HCT116 (cell line): ENCODE measurements at places on chromosomes 5 and 9. TPM values are rescaled to one million over a fixed set of nuclear protein-coding genes. Genes with fewer than 3 reads are reported as not detected.
A peak's percentile ranks its signal among the peaks of the same experiment; 100 is the strongest.

The EPB41L4B gene
- total RNA-seq, result 8.1 TPM

The TLX3 gene
- total RNA-seq, result 4.6 TPM

The TAF1L gene
- total RNA-seq, result not detected

DNA sequence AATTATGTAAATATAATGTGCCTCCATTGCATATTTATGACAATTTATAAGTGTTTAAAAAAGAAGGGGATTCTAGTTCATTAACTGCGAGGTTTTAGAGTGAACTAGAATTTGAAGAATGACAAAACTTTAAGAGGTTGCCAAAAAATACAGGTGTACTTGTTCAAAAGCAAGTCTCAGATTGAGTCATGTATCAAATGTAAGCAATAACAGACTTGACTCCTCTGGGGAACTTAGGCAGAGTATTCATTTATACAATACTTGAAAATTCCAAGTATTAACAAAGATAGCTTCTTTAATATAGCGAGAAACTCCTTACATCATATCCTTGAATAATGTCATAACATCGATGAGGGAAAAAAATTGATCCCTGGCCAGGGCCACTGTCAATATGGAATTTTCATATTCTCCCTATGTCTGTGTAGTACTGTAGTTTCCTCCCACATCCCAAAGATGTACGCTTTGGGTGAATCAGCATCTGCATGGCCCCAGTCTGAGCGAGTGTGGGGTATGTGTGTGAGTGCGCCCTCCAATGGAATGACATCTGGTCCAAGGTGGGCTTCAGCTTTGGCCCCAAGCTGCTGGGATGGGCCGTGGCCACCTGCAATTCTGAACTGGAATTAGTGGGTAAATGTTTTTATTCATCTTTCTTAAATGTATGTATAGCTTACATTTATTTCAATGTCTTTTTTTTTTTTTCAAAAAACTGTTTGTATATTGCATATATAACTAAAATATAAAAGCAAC lies 70.1 kb downstream of the RIC1 start:
- H3K4me3 ChIP-seq, result no peak overlapping the region
- DNase-seq, result no peak
- no peak overlapping the region for H3K27ac ChIP-seq
- no peaks in the 10 kb centered on the region for H3K27me3 ChIP-seq
- H3K36me3 ChIP-seq, result no peaks in the 10 kb centered on the region

DNA sequence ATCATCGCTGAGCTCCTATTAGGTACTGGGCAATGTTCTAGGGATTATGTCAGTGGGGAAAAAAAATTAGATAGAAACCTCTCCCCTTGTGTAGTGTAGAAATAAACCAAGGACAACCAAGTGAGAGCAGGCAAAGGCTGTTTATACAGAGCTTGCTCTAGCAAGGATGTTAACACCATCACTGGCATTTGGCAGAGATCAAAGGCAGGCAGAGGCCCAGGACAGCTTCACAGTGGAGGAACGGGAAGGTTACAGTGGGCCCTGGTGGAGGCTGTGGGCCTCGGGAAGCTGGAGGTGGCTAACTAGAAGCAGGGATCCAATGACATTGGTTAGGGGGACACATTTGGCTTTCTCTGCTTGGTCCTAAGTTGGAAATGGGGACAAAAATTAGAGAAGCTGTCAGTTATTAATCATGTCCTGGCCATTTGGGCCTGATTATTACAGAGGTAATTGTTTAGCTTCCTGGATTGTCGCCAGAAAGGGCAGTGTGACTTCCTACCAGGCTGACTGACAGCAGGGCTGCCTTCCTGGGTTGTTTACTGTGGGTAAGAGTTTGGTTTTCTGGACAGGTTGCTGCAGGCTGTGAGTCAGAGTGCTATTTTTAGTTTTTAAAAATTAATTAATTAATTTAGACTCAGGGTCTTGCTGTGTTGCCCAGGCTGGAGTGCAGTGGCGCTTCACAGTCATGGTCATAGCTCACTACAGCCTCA lies 259.3 kb downstream of the ROR2 start:
- no peaks in the 10 kb centered on the region for H3K4me1 ChIP-seq
- no peak overlapping the region for H3K4me3 ChIP-seq
- no peak overlapping the region for H3K27ac ChIP-seq

DNA sequence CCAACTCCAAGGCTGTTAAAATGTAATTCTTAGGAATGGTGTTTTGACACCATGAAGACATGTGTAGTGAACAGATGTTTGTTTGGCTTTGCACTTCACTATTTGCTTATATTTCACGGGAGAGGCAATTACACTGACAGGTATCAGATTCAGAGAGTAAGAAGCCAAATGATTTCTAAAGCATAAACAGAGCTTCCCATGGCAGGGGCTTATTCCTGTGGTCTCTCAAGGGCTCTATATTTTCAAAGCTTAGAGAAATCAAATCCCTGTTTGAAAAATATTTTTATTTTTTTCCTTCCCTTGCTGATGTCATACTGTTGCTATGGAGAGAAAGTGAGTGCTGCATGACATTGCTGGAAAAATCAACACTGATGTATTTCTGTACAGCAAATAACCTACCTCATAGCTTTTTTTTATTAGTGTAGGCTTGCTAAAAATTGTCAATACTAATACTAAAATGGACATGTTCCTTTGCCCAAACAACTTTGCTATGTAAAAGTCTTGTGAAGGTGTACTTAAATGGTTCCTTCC lies 161.4 kb downstream of the GIN1 start:
- no peaks in the 10 kb centered on the region; the same call in 1 of the 2 replicates for H3K36me3 ChIP-seq
- peak; percentile 45 for DNase-seq
- no peak overlapping the region for H3K4me3 ChIP-seq

DNA sequence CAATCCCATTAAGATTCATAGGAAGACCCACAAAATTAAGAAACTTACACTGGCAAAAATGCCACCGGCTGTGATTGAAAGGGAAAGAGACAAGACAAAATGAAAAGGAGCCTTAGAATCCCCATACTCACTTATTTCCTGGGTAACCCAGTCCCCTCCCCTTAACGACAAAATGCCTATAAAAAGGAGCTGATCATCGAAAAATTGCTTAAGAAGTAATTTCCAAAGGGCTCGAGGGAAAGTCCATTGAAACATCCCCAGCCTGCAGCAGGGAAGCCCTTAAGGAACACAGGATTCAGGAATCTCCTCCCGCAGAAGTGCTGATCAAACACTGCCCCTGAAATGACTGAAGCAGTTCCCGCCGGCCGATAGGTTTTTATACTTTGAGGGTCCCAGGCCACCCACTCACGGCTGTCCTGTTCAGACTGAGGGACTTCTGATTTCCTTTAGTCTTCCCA lies 677 bp upstream of the ZNF79 start:
- no peaks in the 10 kb centered on the region; the same call in 1 of the 2 replicates for H3K36me3 ChIP-seq
- H3K4me1 ChIP-seq, result peaks cover 34% of the 10 kb centered on the region
- H3K27me3 ChIP-seq, result no peaks in the 10 kb centered on the region
- no peak for DNase-seq
- peak overlapping the region; percentile 99 for H3K4me3 ChIP-seq
- peak overlapping the region; percentile 92 for H3K27ac ChIP-seq

DNA sequence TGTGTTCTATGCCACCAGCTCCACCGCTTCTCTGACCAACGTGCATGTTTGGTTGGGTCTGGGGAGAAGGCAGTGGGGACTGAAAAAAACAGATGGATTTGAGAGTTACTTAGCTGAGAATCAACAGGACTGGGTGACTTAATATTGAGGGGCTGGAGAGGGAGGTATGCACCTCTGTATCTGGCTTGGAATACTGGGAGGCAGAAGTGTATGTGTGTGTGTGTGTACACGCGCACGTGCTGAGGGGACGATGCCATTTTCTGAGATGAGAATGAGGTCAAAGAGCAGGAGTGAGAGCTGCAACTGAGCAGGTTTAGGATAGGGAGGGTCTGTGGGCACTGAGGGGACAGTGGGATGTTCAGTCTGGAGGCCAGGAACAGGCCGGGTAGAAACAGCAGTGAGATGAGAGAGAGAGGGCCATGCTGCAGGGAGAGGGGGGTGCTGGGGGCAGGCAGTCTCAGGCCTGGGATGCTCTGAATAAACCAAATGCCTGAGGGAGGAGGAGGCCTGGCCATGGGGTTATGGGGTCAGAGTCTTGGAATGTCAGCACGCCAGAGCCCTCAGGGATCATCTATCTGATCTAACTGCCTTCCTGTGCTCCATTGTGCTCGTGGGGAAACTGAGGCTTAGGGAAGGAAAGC lies 14.0 kb downstream of the PDGFRB start:
- H3K4me1 ChIP-seq, result no peaks in the 10 kb centered on the region
- no peak for DNase-seq
- H3K4me3 ChIP-seq, result no peak overlapping the region
- no peaks in the 10 kb centered on the region for H3K36me3 ChIP-seq
- H3K27me3 ChIP-seq, result no peaks in the 10 kb centered on the region

DNA sequence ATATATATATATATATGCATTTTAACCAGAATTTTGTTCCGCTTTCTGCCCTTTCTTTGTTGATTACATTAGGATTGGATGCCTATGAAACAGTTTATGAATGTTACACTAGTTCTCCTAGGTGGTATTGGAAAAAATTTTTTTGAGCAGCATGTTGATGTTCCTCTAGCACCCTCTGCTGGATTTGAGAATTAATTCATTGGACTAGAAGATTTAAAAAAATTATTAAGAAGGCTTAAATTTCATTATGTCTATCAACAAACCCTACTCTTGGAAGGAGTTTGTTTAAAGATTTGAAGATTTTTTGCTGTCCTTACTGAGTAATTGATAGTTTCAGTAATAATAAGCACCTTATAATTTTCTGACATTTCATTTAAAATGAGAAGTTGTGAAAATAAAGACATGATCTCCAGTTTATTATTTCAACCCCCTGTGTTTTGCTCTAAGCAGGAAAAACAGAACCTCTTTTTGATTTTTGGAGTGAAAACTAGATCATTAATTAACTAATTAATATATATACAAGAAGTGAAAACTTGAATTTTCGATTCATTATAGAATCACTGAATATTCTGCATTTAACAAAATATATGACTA lies 89.6 kb downstream of the CCDC171 start:
- H3K36me3 ChIP-seq, result no peaks in the 10 kb centered on the region
- peak; percentile 43 for DNase-seq
- no peak overlapping the region for H3K27ac ChIP-seq
- no peaks in the 10 kb centered on the region for H3K27me3 ChIP-seq
- H3K4me3 ChIP-seq, result no peak overlapping the region

DNA sequence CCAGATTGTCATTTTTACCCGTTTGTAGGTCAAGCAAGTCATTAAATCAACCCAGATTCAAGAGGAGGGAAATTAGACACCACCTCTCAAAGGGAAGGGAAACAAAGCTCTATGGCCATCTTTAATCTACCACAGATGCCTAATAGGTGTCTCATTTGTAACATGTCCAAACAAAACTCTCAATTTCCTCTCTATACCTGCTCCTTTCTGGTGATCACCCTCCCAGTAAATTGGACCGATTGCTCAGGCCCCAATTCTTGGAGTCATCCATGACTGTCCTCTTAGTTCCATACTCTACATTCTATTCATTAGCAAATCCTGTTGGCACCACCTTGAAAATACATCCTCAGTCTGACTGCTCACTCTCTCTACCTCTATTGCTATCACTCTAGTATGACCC lies 22.1 kb upstream of the UGCG start:
- no peak overlapping the region for H3K4me3 ChIP-seq
- no peaks in the 10 kb centered on the region for H3K4me1 ChIP-seq
- H3K27ac ChIP-seq, result no peak overlapping the region
- no peak for DNase-seq

DNA sequence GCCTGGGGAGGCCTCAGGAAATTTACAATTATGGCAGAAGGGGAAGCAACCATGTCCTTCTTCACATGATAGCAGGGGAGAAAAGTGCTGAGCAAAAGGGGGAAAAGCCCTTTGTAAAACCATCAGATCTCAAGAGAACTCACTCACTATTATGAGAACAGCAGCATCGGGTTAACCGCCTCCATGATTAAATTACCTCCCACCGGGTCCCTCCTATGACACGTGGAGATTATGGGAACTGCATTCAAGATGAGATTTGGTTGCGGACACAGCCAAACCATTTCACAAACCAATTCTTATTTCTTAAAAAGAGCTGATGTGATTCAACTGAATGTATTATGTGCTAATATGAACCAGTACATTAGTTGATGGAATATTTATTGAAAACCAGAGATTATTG lies 63.9 kb downstream of the PARP8 start:
- H3K36me3 ChIP-seq, result no peaks in the 10 kb centered on the region
- H3K4me3 ChIP-seq, result no peak overlapping the region
- H3K4me1 ChIP-seq, result no peaks in the 10 kb centered on the region
- no peak for DNase-seq
- H3K27me3 ChIP-seq, result no peaks in the 10 kb centered on the region

GRCh38 chr5:6759401-6759800 lies 46.2 kb downstream of the TENT4A start:
- no peak overlapping the region for H3K4me3 ChIP-seq
- H3K27ac ChIP-seq, result no peak overlapping the region
- no peaks in the 10 kb centered on the region for H3K27me3 ChIP-seq
- DNase-seq, result no peak
- H3K36me3 ChIP-seq, result peaks cover 18% of the 10 kb centered on the region; the same call in 1 of the 2 replicates
- peaks cover 8% of the 10 kb centered on the region; the same call in 1 of the 2 replicates for H3K4me1 ChIP-seq
